ENCODE measurements at places on chromosomes 16 and 17. TPM values are rescaled to one million over a fixed set of nuclear protein-coding genes. Genes with fewer than 3 reads are reported as not detected.
A peak's percentile ranks its signal among the peaks of the same experiment; 100 is the strongest.

DNA sequence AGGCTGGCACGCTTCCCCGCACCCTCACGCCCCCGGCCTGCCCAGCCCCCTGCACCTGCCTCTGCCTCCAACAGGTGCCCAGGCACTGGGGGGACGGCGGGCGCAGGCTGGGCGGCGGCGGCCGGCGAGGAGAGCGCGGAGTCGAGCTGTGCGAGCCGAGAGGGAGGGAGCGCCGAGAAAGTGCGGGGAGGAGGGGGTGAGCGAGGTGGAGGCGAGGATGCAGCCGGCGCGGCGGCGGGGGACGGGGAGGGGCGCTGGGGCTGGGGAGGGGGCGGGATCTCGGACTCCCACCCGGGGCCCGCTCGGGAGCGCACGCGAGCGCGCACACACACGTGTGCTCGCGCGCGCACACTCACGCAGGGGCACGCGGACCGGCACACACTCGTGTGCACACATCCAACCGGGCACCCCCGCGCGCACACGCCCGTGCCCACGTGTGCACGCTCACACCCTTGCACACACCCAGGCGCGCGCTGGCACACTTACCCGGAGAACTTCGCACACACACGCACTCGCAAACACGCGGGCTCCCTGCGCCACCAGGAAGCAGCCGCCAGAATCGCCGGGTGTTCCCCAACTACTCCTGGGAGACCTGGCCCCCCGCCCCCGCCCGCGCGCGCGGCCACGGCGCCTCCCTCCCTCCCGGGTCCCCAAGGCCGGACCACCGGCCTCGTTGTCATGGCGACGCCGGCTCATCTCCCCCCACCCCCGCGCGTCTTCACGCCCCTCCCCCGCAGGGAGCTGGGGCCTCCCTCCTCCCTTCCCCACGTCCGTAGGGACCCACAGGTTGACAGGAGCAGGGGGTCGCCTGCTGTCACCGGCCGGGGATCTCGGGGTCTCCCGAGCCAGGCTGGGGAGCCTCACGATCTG lies at the start of gene DOC2A:
Gene DOC2A (minus strand): TSS at position 184 of the 870 bp plus-strand sequence. CDS start 805 bp downstream, outside the sequence.
- DNase-seq, result no peak

GRCh38 chr16:4583906-4584305 lies 27.8 kb downstream of the C16orf96 start:
- no peak for DNase-seq

DNA sequence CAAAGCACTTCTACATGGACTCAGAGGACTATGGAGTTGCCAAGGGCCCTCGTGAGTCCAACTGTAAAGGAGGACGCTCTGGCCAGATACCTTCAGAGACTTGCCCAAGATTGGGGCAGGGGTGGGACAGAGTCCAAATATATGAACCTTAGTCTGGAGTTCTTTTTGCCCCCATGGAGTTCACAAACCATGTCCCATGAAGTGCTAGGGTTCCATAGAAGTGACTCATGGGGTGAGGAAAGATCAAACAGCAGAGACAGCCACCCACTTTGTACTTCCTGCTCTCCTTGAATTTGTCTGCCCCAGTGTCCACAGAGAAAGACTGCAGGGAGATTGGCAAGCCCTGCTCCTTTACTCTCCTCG lies 29.0 kb downstream of the SRL start:
- peak; percentile 61 for DNase-seq

DNA sequence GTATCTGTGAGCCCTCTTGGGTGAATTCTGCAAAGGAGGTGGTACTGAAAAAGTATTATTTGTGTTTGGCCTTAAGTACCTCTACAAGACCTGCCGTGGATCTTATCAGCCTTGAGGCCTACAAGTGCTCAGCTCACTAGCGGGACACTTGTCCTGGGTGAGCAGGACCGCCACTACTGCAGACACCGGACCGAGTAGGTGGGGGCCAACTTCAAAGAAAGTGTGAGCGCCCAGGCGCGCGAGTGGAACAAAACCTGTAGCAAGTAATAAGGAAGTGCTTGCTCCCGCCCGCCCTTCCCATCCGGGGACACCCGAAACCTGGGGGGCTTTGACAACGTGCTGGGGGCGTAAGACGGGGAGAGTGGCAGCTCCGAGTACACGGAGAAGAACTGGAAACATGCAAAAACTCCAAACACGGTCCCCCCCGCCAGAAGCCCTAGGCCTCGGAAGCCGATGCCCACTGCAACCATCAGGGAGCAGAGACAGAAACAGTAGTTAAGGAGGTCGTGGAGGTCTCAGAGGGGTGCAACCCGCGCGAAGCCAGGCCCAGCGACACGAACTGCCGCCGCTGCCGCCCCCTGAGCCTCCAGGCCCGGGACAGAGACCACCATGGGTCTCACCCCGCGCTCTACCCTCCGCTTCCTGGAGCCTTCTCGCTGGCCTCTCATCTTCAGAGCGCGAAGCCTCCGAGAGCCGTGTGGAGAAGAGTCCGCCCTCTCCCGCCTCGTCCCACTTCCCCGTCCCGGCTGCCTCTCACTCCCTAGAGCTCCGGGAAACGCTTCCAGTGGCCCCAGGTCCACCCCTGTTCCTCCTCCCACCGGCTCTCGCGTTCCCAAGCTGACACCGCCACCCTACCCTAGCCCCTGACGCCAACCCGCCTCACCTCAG lies 537 bp downstream of the CNOT1 start:
- DNase-seq, result peak; percentile 8

GRCh38 chr16:28069971-28070794 lies 6.7 kb upstream of the GSG1L start:
- DNase-seq, result no peak

DNA sequence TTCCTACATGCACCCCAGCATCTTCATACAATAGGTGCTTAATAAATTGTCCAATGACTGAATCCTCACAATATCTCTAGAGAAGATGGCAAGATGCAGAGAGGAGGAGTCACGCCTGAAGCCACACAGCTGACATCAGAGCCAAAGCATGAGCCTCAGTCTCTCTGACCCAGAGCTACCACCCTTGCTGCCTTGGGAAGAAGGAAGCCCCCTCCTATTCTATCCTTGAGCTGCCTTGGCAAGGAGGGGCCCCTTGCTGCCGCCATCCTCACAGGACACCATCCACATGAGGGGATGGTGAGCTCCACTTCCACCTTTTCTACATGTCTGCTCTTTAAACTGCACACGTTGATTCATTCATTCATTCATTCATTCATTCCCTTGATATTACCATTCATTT lies 37.0 kb upstream of the C16orf78 start:
- no peak for DNase-seq

GRCh38 chr16:73064212-73064993 lies 16.5 kb upstream of the ZFHX3 start:
- peak; percentile 78 for DNase-seq

- no peak for DNase-seq
These were observed 31.2 kb downstream of the NSMCE1 start for GRCh38 chr16:27237219-27238015.

DNA sequence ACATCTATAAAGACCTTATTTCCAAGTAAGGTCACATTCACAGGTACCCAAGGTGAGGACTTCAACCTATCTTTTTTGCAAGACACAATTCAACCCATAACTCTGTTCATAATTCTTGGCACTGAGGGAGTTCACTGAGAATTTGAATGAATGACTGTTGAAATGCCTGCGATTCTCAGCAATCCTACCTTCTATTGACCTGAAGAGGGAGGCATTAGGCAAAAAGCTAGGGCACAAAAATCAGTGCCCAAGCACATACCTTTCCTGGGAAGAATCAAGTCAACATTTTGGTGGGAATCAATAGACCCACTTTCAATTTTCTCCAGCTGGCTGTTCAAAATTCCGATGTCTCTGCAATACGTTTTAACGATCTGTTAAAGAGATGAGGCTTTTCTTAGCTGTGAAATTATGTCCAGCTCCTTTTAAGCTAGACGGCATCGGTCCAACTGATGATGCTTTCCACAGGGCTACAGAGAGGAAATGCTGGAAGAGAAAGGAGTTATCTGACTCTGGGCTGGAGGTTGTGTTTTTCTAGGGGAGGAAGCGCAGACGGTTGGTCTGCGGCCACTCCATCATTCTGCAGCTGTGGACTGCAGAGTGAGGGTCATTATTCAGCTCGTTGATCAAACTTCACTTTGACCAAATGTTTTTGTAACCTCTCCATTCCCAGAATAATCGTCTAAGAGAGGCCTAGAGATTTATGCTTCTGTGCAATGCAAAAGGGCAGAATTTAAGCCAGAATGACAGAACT lies 25.2 kb downstream of the BCO1 start:
- peak; percentile 45 for DNase-seq

GRCh38 chr16:84421081-84421937 lies 53.0 kb downstream of the ATP2C2 start:
- no peak for DNase-seq

- no peak for DNase-seq
These were observed 18.3 kb upstream of the WFIKKN2 start for GRCh38 chr17:50816771-50817751.

- no peak for DNase-seq
These were observed 70.0 kb upstream of the NKD1 start for GRCh38 chr16:50478075-50478772.

DNA sequence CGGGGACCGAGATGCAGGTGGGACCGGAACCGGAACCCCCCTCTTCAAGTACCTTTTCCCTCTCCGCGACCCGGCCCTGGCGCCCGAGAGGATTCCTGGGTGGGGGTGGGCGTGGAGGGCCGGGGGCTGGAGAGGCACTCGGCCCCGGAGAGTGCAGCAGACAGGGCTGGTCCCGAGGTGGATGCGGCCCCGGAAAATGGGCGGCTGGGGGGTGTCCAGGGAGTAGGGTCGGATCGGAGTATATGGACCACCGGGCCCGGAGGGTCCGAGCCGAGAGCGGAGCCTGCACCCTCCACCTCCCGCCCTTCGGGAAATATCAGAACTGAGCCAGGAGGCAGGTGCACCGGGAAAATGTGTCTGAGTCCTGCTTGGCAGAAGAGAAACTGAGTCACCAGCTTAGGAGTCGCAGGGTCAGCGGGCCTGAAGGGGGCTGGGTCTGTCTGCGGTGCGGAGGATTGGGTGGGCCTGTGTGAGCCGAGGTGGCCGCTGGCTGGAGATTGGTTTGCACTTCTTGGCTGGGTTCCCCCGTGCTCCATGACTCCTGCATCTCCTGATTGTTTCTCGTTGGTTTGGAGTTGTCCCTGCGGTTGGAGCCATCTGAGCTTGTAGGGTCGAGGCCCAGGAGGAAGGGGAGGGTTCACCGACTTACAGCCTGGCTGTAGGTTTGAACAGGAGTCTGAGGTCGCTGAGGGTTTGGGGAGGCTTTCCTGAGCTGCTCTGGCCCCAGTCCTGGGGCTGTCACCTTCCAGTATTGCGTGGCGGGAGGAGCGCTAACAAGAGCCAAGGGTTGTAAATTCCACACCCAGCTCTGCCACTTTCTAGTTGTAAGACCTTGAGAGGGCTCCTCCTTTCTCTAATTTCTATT lies 518 bp downstream of the SH2B1 start:
- DNase-seq, result peak; percentile 55

DNA sequence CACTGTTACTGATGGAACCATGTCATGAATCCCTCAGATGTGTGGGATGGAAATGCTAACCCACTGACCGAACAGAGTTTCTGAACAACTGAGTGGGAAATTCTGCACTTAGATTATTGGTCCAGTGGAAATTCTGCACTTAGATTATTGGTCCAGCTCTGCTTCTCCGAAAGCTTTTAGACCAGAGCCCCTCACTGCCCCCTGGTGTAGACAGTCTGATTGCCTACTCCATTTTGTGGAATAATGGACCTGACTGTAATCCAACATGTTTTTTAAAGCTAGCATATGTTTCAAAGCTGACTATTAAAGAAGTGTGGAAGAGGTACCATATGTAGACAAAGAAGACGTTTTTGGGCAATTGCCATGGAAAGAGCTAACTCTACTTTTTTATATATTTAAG lies 50.3 kb upstream of the TBX2 start:
- DNase-seq, result no peak

GRCh38 chr16:3999479-4000325 lies 116.5 kb downstream of the ADCY9 start:
- peak; percentile 81 for DNase-seq

DNA sequence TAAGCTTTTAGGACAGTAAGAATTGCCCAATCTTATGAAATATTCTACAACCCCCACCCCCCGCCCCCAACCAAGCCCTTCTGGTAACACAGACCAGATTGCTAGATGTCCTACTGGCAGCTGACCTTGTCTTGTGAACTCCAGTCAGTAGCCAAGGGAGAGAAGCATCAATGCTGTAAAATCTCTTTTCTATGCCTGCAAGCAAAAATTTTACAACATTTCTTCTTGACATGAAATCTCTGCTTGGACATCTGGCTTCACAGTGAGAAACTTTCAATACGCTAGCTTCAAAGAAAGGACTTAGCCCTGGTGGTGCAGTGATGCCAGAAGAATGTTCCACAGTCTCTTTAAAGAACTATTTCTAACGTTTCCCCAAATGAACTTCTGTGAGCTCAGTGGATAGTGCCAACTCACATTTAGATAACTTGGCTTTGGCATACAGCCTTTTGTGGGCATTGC lies 169.3 kb upstream of the AXIN2 start:
- no peak for DNase-seq

DNA sequence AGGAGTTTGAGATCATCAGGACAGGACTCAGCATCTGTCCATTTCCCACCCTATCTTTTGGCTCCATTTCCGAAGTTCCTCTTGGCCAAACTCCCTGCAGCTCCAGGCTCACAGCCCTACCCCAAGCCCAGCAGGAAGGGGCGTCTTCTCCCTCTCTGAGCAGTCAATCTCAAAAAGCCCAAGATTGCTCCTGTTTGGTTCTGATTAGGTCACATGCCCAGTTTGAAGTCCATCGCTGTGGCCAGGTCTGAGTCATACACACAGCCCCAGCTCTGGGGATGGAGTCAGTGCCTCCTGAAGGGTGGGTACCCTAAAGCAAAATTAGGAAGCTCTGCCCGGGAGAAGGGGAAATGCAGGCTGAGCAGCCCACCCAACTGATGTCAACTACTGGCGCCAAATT lies 23.9 kb downstream of the SNX20 start:
- no peak for DNase-seq

DNA sequence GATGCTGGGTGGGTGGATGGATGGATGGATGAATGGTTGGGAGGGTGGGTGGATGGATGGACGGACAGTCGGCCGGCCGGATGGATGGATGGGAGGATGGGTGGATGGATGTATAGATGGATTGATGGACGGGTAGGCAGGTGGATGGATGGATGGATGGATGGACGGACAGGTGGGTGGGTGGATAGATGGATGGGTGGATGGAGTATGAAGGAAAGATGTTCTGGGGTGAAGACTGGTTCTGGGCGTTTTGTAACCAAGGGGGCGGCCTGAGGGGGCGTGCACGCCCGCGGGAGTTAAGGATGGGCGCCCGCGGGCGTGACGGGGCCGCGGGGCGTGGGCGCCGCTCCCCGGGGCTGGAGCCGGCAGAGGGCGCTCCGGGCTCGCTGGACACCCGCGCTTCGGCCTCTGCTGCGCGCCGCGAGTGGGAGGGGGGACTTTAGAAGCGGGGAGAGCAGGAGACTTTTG lies at the start of gene NECAB2:
Gene NECAB2 (plus strand): TSS at position 407 of the 468 bp plus-strand sequence. CDS start 405 bp downstream, outside the sequence.
- peak; percentile 8 for DNase-seq

- DNase-seq, result no peak
These were observed 776.1 kb downstream of the KCNJ2 start for GRCh38 chr17:70945386-70945785.

GRCh38 chr17:31787857-31788570 lies 71.0 kb downstream of the COPRS start:
- DNase-seq, result peak; percentile 93

GRCh38 chr17:83062818-83063671 lies 16.4 kb upstream of the METRNL start:
- no peak for DNase-seq

The GP2 gene
- total RNA-seq, result not detected

The CYGB gene
- 1.3 TPM for total RNA-seq

The BAIAP2 gene
- 18.3 TPM for total RNA-seq

The KRT24 gene
- not detected for total RNA-seq

The KRT9 gene
- total RNA-seq, result not detected

The NOD2 gene
- total RNA-seq, result not detected

The KRT31 gene
- total RNA-seq, result not detected

Measured in IMR-90 (cell line).